ENCODE measurements at places on chromosomes 7 and 10. TPM values are rescaled to one million over a fixed set of nuclear protein-coding genes. Genes with fewer than 3 reads are reported as not detected.

The SKIDA1 gene
- 0.34 TPM for total RNA-seq

The SPDYE11 gene
- not detected for total RNA-seq

The SLC29A4 gene
- 1.4 TPM for total RNA-seq

The FAM25G gene
- not detected for total RNA-seq

The ACSM6 gene
- total RNA-seq, result not detected

The CDK14 gene
- 16.6 TPM for total RNA-seq

The SUGCT gene
- total RNA-seq, result 7.3 TPM

The NUDT13 gene
- total RNA-seq, result 1.1 TPM

The GSTO2 gene
- total RNA-seq, result 1.4 TPM

The GLUD1 gene
- 56.3 TPM for total RNA-seq

The SPDYE5 gene
- not detected for total RNA-seq

The AGMO gene
- 0.54 TPM for total RNA-seq

The CCDC186 gene
- total RNA-seq, result 11.2 TPM

The CNTNAP2 gene
- 0.13 TPM for total RNA-seq

The RBM33 gene
- total RNA-seq, result 46.0 TPM

The NPSR1 gene
- not detected for total RNA-seq

The PAX2 gene
- total RNA-seq, result not detected

The FBXL15 gene
- total RNA-seq, result 10.8 TPM

The SPAG6 gene
- not detected for total RNA-seq

The CLDN3 gene
- total RNA-seq, result not detected

The TEX36 gene
- total RNA-seq, result not detected

The GPER1 gene
- 1.8 TPM for total RNA-seq

The OR6B1 gene
- total RNA-seq, result not detected

The CLCN1 gene
- 2.9 TPM for total RNA-seq

The BHLHA15 gene
- not detected for total RNA-seq

The SPACDR gene
- total RNA-seq, result not detected

The SEMA3D gene
- 0.28 TPM for total RNA-seq

Measured in psoas muscle (tissue), 8 donors.